AG08395 (cell line): ENCODE measurements at places on chromosomes 6 and 20.

- DNase-seq, result no peak
Observed at GRCh38 chr6:136523196-136523595, 27.0 kb downstream of the MAP7 start.

DNA sequence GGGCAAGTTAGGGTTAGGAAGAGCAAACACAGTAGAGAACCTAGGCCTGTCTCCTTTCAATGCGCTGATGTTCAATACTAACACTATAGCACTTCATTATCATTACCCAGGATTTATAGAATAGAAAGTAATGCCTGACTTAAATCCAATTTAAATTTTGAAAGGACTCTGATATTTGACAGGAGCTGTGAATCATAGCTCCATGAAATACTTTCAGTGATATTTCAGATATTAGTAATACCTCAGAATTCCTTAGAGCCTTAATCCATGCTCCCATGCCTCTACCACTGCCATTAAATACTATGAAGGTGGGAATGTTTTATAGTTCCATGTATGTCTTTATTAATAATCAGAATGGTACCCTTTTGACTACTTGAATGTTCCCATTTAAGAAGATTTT, 530.2 kb downstream of the BCKDHB start:
- DNase-seq, result no peak

DNA sequence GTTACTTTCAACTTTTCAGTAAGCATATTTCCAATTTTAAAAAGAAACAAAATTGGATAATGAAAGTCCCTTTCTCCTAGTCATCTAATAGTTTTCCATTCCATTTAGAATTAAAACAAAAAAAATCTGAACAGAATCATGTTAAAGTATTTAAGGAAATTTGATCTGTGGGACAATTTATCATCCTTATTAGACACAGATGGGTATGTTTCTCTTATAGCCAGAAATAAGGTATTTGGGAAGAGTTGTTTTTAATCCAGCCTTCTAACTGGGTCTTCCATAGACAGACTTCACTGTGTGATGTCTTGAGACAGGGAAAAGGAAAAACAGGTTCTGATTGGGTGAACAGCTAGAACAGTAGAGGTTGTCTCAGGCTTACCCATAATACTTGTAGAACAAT, 39.5 kb upstream of the STXBP5 start:
- no peak for DNase-seq

GRCh38 chr6:64224819-64225218, 589.2 kb downstream of the PHF3 start:
- no peak for DNase-seq

DNA sequence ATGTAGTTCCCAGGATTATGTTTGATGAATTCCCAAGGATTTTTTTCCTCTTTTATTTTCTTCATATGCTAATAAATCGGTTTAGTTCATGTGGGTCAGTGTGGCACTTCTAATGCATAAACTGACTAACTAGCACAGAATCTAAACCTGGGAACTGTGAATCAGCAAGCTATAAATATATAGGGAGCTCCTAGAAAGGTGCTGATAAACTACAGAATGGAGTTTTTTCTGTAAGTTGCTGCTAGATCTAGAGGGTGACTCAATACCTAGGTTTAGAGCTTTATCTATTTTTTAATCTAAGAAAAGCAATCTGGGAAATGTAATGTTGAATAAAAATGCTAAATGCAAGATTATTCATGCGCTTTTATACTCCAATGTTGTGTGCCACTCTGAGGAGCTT, 118.8 kb upstream of the PTCHD4 start:
- no peak for DNase-seq

- no peak for DNase-seq
Observed at GRCh38 chr20:62760856-62761758, 35.2 kb upstream of the MRGBP start.
